ENCODE measurements at places on chromosomes 6 and 20.

DNA sequence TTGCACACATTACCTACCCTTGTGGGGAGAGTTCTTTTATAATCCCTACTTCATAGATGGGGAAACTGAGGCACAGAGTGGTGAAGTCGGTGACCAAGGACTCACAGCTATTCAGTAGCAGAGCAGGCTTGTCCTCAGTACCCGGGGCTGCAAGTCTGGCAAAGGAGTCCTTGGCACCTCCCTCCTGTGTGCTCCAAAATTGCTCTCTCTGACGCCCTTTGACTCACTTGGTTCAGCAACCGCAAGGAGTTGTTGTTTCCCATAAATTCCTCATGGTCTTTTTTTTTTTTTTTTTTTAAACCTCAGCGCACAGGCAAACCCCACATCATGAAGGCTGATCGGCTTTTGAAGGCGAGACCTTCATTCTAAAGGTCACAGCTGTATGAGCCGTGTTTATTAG lies 143.2 kb downstream of the CEBPB start:
- DNase-seq = no peak

- DNase-seq = no peak
These were observed 146.6 kb downstream of the RNF144B start for GRCh38 chr6:18533793-18534192.

DNA sequence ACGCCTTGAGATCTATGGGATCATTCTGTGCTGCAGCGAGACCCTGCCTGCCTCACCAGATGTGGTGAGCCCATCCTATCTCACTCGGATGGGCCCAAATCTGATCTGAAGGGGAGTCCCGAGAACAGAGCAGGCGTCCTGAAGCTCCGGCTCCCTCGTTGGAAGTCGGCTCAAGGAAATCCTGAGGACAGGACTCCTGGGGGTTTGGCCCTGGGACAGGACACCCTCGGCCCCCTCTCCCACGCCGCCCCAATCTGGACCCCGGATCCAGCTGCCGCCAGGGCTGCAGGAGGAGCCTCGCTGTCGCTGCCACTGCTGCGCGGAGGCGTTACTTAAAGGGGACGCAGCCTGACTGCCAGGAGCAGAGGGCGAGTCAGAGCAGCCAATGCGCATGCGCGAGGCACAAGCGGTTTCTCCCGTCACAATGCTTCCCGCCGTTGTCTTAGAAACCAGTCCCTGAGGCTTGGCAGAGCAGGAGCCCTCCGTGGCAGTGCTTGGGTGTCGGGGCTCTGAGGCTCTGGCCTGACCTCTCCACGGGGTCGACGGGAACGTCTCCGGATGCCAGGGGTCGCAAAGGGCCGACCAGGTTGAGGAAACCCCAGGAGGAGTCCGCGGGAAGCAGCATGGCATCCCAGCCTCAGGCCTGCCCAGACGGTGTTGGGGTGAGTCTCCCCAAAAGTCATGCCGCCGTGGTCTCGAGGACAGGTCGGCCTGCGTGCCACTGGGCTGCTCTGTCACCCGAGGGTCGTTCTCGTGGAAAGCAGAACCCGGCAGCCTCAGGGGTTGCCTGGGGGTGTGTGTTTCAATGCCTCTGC lies 1567.8 kb upstream of the DEFB115 start:
- no peak for DNase-seq

DNA sequence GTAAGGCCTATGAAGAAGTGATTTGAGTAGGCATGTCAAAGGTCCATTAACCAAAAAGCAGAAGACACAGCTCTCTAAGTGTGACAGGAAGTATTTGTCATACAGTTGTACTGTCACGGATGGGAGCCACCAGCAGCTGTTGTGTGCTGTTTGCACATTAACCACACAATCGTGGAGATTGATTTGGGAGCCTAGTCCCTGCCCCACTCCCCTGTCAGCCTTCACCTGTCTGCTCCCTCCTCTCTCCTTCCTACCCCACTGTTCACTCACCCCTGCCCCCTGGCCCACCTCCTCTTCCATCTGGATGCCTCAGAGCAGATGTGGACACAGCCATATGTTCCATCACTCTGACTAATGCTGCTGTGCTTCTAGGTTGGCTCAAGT lies 124.7 kb upstream of the SPACA1 start:
- no peak for DNase-seq

DNA sequence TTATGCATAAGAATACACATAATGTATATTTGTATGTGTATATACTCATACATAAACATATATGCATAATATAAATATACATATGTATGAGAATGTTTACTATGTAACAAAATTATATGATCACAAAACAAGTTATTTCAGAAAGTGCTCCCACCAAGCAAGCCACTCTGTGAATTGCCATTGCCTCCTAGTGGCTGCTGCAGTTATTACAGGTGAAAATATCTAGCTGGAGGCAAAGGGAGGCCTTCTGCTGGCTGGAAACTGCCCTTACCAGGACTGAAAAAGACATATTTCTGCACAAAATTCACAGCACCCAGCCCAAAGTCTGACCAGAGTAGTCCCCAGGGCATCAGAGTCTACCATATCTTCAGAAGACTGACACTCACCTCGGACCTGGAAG lies 14.4 kb upstream of the ADAM33 start:
- DNase-seq = no peak

DNA sequence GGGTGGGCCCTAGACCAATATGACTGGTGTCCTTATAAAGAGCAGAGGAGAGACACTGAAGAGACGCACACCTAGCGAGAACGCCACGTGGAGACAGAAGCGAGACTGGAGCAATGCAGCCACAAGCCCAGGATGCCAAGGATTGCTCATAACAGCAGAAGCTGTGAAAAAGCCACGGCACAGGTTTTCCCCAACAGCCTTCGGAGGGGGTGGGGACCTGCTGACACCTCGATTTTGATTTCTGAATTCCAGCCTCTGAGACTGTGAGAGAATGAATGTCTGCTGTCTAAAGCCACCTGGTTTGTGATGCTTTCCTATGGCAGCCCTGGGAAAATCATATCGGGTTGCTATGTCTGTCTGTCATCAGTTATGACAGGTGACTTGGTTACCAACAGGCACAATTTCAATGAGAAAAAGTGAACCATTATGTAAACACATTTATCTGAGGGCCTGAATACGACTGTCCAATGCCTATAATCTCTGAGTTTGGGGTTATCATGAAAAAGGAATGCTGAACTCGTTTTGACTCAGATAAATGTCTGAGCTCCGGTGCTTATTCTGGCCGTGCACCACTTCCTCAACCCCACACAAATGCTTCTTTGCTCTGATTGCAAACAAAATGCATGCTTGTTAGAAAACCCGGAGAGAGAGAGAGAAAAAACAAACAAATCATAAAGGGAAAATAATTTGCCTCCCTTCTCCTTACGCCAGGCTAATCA lies 769.7 kb downstream of the PTPRT start:
- no peak for DNase-seq

DNA sequence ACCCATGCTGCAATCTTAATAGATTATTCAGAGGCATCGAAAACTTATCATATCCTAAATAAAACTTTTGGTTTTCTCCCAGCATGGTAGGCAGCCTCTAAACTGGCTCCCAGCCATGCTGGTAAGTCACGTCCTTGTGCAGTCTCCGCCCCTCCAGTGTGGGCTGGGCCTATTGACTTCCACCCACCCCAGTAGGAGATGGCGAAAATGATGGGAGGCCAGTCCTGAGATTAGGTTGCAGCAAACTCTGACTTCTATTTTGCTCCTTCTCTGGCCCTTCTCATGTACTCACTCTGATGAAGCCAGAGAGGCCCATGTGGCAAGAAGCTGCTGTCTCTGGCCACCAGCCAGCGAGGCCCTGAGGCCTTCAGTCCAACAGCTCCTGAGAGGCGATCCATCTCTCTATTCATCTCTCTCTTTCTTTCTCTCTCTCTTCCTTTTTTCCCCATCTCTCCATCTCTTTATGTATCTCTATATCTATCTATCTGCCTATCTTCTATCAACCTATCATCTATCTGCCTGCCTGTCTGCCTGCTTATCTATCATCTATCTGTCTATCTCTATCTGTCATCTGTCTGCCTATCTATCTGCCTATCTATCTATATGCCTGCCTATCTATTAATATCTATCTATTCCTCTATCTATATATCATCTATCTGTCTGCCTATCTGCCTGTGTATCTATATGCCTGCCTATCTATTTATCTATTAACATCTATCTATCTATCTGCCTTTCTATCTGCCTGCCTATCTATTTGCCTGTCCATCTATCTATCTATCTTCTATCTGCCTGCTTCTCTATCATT lies 52.7 kb upstream of the STX16 start:
- DNase-seq = no peak

DNA sequence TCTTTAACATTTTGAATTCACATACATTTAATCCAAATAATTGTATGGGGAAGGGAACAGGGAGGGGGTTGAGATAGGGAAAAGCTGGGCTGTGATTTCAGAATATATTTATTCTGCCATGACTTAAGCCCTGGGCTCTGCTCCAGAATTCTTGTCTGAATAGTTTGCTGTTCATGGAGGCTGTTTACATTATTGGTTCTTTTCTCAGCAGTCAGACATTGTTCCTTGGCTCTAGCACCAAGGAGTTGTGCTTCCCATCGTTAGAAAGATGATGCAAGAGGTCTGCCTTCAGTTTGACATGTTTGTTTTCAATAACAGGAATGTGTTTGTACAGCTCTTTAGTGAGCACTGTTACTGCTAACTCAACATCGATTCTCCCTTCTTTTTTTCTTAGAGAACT lies 198.8 kb upstream of the CDYL start:
- DNase-seq = no peak

- DNase-seq = no peak
These were observed 378.8 kb upstream of the ARID1B start for GRCh38 chr6:156398371-156398770.

- no peak for DNase-seq
These were observed 7.0 kb upstream of the BEND6 start for GRCh38 chr6:56947924-56948323.

DNA sequence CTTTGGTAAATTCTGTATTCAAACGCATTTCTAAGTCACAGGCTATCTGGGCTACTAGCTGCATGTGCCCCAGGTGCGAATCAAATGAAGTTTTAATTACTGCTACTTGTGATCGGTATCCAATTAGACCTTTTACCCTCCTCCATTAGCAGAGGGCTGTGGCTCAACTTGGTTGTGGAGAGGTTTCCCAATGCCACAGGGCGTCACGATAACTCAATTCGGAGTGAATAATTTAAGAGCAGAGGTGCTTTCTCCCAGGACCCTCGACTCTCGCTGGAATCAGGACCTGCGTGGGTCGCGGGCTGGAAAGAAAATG lies 640 bp downstream of the SAYSD1 start:
- DNase-seq = no peak

- DNase-seq = no peak
These were observed 73.5 kb downstream of the TNFRSF21 start for GRCh38 chr6:47235964-47236760.

- no peak for DNase-seq
These were observed 84.1 kb upstream of the SIRPA start for GRCh38 chr20:1810926-1811620.

DNA sequence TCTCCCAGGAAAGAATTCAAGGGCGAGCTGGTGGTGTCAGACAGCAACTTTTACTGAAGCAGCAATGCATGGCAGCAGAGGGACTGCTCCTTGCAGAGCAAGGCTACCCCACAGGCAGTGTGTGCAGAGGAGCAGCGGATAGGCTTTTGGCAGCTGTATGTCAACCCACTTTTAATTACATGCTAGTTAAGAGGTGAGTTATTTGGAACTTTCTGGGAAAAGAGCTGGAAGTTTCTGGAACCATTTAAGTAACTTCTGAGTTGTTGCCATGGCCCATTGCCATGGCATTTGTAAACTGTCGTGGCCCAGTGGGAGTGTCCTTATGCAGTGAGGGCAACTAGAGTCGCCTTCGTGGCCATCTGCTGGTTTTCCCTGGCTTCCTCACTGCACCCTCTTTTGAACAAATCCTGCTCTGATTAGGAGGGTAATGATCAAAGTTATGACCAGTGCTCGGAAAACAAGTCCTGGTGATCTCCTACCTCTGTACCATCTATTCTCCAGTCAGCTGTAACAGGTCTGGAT lies 34.0 kb downstream of the BPIFB4 start:
- DNase-seq = no peak

DNA sequence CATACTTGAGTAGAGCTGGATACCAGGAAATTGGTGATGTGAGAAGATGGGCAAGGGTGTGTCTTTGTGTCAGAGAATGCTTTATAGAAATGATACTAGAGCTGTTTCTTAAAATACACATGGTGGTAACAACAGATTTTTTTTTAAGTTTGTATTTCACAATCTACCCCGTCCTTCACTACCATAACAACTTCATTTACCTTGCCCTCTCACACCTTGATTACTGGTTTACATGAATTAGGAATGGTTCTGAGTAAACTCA lies 45.4 kb downstream of the RARS2 start:
- DNase-seq = no peak

GRCh38 chr20:25495189-25495824 lies 87.8 kb downstream of the GINS1 start:
- no peak for DNase-seq

GRCh38 chr6:91786474-91787184 lies 1199.8 kb upstream of the MAP3K7 start:
- no peak for DNase-seq

DNA sequence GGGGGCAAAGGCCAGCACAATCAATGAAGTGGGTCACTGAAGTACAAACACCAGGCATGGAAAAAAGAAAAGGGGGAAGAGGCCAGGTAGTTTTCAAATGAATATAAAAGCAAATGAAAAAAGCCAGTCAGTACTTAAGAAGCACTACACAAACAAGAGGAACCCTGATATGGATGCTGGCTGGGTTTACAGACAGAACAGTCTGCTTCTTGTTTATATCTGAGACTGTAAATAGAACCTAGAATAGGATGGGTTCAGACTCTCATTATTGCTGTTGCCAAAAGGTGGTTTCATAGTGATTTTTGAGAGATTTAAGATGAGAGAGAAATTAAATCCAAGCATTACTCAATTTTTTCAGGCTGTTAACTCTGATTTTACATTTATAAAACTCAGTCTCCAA lies 24.1 kb downstream of the USP45 start:
- no peak for DNase-seq

GRCh38 chr6:53962646-53963045 lies 148.6 kb upstream of the MLIP start:
- DNase-seq = no peak

DNA sequence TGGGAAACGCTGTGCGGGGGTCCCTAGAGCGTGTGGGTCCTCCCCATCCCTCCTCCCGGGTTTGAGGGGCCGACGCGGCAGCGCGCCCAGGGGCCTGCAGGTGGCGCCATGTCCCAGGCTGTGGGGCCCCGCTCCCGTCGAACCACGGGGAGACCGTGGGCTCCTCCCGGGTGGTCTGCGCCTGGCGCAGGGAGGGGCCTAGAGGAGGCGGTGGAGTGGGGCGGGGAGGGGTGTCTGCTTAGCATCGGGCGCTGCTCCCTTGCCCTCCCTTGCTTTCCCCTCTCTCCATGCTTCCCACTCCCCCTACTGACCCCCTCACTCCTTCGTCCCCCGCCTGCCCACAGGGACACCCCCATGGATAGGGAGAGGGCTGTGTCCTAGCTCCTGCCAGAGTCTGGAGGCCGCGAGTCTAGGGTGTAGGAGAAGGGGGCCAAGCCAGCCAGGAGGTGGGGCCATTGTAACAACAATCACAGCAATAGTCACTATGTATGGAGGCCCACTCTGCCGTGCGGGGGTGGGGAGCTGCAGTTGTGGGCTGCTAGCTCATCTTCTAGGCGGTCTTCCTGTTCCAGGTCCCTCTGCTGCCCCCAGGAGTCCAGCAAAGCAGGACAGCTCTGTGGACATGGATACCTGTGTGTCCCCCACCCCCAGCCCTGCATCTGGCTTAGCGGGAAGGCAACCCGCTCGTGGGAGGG lies 51.7 kb downstream of the CHMP4B start:
- DNase-seq = no peak

GRCh38 chr6:100366419-100366818 lies 98.3 kb downstream of the SIM1 start:
- DNase-seq = no peak

- DNase-seq = peak; percentile 54
These were observed 637 bp downstream of the ARID1B start for GRCh38 chr6:156777577-156778453.
